SJCRH30 (cell line): ENCODE measurements at places on chromosomes 5 and 9. TPM values are rescaled to one million over a fixed set of nuclear protein-coding genes. Genes with fewer than 3 reads are reported as not detected.

The DNAI1 gene
- total RNA-seq, result 0.08 and 0.28 TPM in 2 replicates

The TMC1 gene
- not detected in 2 replicates for total RNA-seq

The SMIM32 gene
- total RNA-seq, result 0.06 TPM in 1 of 2 replicates, not detected in the other

DNA sequence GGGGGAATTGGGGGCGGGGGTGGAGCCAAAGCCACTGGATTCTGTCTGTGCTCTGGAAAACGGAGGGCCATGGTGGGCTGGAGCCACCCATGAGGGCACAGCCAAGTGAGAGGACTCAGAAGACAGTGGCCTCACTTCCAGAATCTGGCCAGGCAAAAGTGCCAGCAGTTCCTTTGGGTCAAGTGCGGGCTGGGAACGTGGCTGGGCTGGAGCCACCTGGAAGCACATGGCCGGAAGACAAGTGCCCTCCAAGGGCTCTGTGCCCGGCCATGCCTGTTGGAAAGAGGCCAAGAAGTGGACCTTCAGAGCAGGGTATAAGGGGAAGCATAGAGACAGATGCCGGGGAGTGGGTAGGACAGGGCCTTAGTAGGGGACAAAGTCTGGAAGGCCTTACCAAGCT, 11.7 kb upstream of the SH3PXD2B start:
- H3K36me3 ChIP-seq, result no peaks in the 10 kb centered on the region
- H3K4me1 ChIP-seq, result no peaks in the 10 kb centered on the region
- H3K27ac ChIP-seq, result no peak overlapping the region
- no peak overlapping the region for H3K4me3 ChIP-seq

The JAKMIP2 gene
- 83.8 and 88.6 TPM in 2 replicates for total RNA-seq

The SLC6A7 gene
- total RNA-seq, result not detected in 2 replicates
